GM04504 (cell line): ENCODE measurements at places on chromosomes 11 and 22.

DNA sequence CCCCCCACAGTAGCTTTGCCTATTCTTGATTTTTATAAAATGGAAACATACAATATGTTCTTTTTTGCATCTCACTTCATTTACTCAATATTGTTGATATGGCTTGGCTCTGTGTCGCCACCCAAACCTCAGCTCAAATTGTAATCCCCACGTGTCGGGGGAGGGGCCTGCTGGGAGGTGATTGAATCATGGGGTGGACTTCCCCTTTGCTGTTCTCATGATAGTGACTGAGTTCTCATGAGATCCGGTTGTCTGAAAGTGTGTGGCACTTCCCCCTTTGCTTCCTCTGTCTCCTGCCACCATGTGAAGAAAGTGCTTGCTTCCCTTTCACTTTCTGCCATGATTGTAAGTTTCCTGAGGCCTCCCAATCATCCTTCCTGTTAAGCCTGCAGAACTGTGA lies 431.3 kb downstream of the MN1 start:
- DNase-seq = no peak

DNA sequence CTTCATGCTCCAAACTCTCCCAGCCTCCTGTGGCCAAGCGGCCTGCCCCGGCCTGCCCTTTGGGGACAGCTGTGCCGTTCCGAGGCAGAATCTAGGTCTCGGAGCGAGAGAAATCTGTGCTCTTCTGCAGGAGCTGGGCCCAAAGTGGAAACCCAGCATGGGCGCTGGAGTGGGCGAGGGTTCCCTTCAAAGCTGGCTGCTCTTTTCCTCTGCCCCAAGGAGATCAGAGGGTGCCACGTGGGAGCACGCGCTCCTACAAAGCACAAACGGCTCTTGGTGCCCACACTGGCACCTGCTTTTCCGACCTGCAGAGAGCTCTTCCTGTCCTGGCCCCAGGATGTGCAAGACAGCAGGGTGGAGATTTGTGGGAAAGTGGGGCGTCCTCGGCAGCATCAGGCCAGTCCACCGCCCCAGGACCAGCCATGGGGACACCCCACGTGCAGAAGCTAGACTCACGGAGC lies 6.9 kb downstream of the OSBPL5 start:
- DNase-seq = no peak

DNA sequence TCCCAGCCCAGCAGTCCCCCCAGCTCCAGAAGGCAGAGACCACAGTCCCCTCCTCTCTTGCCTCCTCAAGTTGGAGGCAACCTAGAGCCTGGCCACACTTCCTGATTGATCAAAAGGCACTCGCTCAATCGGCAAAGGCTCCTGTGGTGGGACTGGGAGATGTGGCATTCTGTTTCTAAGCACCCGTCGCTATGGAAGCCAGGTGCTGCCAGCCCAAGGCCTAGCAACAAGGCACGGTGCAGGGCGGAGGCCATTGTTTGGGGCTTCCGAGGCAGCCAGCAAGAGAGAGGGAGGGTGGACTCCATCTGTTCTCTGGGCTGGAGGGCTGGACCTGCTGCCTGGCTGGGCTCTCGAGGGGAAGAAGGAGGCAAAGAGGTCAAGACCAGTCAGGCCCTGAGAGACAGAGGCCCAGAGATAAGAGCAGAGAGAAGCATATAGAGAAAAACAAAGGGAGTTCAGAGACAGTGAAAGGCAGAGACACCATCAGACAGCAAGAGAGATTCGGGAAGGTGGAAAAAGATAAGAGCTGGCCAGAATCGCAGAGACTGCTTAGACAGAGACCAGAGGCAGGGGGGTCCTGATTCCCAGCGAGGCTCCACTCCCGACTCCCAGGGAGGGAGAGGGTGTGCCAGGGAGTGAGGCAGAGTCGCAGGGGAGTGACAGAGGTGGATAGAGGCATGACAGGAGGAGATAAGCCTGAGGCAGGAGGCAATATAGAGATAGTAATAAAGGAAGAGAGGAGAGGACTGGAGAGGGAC lies 21.2 kb downstream of the PDE2A start:
- DNase-seq = no peak

DNA sequence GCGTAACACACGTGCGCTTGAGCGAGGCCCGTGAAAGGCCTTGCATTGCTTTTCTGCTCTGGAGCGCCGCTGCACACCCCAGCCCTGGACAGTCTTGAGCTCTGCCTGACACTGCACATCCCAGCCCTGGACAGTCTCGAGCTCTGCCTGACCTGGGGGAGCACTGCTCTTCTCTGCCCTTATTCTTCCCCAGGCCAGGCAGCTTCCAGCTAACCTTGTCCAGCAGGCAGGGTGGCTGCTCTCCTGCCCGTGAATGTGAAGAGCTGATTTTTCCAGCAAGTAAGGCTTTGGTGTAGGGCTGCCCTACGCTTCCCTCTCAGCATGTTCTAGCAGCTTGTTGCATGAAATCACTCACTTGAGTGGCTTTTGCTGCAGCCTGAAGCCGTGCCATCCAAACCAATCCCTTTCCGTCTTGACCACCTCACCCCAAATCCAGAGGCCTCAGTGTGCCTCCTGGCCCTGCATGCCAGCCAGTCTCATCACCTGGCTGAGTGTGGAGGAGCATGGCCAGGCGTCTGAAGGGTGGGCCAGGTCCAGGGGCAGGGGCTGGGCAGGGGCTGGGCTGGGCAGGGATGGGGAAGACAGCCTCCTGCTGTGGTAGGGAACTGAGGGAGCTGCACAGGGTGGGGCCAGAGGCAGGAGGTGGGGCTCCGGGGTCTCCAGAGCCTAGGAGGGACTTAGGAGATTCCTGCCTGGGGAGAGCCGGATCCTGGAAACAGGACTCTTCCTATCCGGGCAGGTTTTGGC lies 89.5 kb upstream of the B3GAT1 start:
- DNase-seq = no peak

- DNase-seq = peak; percentile 46
Measured at GRCh38 chr11:74739546-74740270, 8.5 kb upstream of the CHRDL2 start.

GRCh38 chr22:25880524-25880923 lies 138.5 kb downstream of the MYO18B start:
- DNase-seq = no peak

DNA sequence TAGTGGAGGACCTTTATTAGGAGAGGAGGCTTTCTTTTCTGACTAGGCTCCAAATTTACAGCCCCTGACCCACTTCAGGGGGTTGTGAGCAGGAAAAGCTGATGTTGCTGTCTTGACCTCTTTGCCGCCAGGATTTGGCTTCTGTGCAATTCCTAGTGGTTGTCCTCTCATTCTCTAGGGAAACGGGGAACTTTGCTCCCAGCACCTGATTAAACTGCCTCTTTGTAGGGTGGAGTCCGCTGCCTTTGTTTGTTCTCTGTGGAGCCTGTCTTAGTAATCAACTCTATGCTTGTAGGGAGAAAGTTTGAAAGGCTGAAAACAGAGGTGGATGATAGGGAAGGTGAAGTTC lies 16.3 kb downstream of the CTNND1 start:
- no peak for DNase-seq

- peak; percentile 60 for DNase-seq
Measured at GRCh38 chr11:3947061-3947460, 91.6 kb downstream of the STIM1 start.

DNA sequence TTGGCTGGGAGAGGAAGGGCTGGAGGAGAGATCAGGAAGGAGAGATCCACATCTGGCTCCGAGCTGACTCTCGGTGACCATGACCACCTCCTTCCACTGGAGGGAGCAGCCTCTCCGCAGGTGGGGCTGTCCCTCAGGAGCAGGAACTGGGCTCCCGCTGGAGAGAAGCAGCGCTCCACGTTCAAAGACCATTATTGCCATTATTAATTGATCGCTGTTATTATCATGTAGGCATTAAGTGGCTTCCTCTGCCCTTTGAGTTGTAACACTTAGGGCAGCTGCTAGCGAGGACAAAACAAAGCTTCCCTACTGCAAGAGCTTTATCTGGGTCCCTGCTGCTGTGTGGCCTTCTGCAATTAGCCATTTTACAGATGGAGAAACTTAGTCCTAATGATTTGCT lies 251.9 kb downstream of the ST3GAL4 start:
- DNase-seq = peak; percentile 59

- peak; percentile 90 for DNase-seq
Measured at GRCh38 chr11:34302046-34302921, 55.5 kb downstream of the ABTB2 start.

DNA sequence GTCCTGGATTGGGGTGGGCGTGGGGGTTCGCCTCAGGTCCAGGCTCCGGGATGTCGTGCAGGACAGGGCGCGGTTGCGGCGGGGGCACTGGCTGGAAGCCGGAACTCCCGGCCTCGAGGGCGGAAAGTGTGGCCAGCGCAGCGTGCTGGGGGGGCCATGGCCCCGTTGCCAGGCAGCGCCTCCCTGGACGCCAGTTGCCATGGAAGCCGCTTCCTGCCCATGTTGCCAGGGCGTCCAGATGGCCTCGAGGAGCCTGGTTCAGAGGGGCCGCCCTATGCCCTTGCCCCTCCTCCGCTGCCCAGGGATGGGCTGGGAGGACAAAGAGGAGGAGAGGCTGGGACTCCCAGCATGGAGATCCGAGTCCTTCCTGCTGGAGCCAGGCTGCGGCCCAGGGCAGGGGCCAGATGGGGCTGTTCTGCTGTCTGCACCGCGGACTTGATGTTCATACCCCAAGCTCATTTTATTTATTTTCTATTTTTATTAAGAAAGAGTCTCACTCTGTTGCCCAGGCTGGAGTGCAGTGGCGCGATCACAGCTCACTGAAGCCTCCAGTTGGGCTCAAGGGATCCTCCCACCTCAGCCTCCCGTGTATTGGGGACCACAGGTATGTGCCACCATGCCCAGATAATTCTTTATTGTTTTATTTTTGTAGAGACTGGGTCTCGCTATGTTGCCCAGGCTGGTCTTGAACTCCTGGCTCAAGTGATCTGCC lies 4.6 kb upstream of the CCDC188 start:
- peak; percentile 49 for DNase-seq

- DNase-seq = no peak
Measured at GRCh38 chr11:111823629-111824028, 47.8 kb downstream of the ALG9 start.

DNA sequence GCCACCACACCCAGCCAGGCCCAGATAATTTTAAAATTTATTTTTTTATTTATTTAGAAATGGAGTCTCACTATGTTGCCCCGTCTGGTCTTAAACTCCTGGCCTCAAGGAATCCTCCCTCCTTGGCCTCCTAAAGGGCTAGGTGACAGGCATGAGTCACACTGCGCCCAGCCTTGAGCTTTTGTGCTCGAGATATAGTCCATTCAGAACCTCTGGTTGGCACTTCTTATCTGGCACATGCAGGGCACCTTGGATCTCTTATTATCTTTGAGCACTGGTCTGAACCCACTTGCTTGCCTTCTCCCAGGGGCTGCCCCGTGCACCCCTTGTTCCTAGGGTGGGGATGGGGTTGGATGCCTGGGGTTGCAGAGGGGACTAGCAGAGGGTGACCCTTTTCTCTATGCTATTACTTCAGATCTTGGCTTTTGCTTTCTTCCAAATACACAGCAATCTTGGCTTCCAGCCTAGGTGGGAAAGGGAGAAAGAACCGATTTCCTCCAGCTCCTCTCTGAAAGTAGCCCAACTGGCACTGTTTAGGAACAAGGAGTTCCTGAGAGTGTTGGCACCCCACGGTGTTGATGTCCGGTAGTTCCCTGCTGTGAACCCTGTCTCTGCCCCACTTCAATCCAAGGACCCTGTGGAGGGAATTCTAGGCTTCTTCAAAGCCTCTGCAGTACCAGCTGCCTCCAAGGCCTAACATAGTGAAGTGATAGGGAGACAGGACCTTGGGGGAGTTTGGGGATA lies 1.3 kb upstream of the SLC3A2 start:
- no peak for DNase-seq

GRCh38 chr11:66609721-66610617 lies 6.5 kb upstream of the RBM14 start:
- DNase-seq = no peak

GRCh38 chr22:43789452-43789851 lies 22.7 kb downstream of the EFCAB6 start:
- DNase-seq = peak; percentile 96

- no peak for DNase-seq
Measured at GRCh38 chr11:27864091-27864491, 163.8 kb upstream of the BDNF start.

- DNase-seq = no peak
Measured at GRCh38 chr11:72615329-72615728, 58.9 kb downstream of the PDE2A start.

DNA sequence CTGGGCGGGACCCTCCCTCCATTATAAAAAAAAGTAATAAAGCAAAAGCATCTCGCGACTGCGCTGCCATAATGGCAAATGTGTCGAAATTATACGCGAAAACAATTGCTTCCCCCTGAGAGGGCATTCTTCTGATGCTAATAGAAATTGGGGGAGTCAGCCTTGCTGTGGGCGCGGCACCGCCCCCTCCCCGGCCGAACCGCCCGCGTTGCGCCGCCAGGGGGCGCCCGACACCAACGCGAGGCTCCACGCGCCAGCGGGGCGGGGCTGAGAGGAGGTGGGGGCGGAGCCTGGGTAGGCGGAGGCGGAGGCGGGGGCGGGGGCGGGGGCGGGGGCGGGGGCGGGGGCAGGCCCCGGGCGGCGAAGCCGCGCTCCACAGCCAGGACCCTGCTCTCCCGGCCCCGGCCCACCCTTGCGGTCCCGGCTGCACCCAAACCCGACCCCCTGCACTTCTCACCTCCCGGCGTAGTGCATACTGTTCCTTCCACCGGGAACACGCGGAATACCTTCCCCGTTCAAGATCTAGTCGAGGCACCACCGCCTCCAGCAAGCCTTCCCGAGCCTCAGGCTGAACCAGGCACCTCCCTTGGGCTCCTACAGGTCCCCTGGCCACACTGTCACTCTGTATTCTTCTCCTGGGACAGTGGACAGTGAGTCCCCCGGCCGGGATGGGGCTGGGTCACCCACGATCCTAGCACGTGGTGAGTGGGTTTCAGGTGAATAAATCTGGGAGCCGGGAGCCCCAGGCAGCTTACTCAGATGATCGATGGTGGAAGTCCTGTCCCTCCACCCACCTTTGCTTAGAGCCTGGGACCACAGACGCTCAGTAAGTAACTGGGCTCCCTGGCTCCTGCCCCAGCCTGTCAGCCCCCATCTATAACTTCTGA lies 15.5 kb upstream of the UPK3A start:
- peak; percentile 48 for DNase-seq

DNA sequence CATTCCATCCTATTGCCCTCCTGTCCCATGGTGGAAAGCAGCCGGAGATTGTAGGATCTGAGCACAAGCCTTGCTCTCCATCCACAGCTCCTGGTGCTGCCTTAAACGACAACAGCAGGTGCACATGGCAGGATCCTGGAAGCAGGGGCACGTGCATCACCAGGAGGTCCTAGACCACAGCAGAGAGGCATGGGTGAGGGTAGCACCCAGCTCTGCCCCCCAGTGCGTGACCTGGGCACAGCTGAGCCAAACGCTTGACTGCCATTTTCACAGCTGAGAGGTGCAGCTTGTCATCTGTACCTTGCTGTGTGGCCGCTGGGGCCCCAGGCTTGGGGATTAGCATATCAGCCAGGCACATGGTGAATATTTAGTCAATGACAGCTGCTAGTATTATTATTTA lies 92.7 kb downstream of the NTM start:
- DNase-seq = no peak

- no peak for DNase-seq
Measured at GRCh38 chr11:61794579-61794978, 1.9 kb downstream of the FEN1 start.

GRCh38 chr11:61699737-61700160 lies 19.6 kb downstream of the DAGLA start:
- DNase-seq = no peak

GRCh38 chr11:44112091-44112821 lies 16.8 kb downstream of the EXT2 start:
- peak; percentile 78 for DNase-seq
